ENCODE measurements at places on chromosomes 12 and 14.

DNA sequence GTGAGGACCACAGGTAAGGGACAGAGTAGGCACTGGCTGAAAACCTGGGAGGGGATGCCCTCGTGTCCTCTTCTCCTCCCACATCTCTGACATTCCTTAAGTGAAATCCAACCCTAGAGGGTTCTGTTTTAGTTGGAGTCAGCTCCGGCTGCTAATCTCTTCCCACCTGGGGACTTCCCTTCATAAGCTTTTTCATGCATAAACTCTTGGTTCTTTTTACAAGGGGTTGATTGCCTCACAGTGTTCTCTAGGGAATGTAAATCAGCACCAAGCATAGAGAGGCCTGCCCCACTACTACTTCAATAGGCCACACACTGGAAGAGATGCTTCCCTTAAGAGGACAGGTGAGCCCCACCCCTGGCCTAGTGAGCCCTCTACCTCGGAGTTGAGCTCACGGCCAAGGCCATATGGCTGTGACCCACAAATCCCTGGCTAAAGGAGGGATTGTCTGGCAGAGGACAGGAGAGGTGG is 3.2 kb upstream of the SYNDIG1L start:
- peak; percentile 37 for DNase-seq

- no peak for DNase-seq
Observed at GRCh38 chr12:64706857-64707256, 52.3 kb downstream of the GNS start.

- no peak for DNase-seq
Observed at GRCh38 chr12:43912859-43913258, 77.0 kb downstream of the TMEM117 start.

DNA sequence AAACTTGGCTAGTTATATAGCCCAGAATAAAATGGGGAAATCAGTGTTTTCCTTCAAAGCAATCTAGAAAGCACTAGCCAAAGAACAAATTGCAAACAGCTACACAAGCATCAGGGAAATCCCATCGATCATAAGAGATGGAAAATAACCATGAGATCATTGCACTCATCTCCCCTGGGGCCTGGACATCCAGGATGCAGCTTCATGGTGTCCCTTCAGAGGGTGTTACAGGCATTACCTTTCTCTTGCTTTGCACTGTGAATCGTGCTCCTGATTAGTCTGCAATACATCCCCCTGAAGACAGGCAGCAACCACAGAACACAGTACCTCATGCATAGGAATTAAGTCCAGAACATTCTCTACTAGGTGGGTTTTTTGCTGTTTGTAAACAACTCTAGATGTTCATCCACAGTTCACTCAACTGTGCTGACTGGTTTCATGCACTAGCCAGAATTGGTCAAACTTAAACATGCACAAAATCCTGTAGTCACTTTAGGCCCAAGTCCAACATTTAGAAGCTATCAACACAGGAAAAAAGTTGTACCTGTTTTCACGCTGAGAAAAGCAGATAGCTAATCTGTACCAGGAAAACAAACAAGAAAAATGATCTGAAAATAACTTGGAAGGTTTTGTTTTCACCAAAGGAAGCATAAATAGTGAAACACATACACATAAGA is 120.1 kb downstream of the ZFP36L1 start:
- DNase-seq: no peak

GRCh38 chr12:113373969-113374368 is 15.6 kb downstream of the PLBD2 start:
- no peak for DNase-seq

DNA sequence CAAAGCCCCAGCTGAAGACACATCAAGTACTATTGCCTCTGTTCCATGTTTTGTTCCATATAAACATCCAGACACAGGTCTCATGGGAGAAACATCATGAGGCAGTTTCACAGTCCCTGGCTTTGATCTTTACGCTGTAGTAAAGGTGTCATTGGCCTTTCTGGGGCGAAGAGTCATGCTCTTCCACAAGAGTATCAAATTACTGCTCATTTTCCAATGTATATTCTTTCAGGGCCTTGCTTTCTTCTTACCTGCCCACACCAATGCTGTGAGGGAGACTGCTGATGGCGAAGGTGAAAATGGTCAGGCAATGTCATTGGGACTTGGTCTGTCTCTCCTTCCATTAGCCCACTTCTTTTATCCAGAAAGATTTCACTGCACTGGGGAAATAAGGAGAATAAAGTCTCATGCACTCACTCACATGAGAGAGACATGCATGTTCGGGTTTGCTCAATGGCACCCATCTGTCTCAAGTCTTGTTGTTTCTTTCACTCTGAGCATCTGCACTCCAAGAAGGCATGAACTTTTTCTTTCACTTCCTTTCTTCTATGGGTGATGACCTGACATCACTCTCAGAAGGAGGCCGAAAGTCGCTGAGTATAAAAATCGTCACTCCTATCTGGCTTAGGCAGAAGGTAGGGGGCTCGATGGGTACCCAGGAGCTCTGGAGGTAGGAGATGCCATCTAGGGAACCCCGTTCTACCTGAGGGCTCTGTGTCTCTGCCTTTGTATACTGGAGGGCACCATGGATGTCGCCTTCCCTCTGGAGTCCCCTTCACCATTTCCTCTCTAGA is 1.3 kb upstream of the JDP2 start:
- no peak for DNase-seq

DNA sequence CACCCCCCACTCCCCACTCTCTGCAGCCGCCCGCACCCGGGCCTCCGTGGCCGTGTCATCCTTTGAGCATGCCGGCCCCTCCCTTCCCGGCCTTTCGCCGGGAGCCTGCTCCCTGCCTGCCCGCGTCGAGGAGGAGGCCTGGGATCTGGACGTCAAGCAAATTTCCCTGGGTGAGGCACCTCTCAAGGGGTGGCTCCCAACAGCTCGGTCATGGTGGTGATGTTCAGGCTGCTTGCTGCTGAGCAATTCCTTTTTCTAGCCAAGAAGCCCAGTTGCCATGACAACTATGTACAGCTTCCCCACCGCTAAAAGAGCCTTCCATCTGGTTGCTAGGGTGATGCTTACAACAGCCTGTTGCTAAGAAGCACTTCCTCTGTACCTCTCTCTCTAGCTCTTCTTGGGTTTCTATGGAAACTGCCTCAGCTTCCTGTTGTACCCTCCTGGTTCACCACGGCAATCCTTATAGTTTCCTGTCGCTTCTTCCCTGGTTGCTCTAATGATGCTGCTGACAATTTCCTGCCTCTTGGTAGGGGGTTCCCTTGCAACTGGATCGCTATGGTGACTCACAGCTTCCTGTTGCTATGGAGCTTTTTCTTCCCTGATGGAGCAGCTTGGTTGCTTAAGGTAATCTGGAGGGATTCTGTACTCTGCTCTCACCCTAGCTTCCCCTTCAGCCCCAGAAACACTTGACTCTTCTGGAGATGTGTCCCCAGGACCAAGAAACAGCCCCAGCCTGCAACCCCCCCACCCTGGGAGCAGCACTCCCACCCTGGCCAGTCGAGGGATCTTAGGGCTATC is 11.0 kb downstream of the ZNF219 start:
- DNase-seq: no peak

DNA sequence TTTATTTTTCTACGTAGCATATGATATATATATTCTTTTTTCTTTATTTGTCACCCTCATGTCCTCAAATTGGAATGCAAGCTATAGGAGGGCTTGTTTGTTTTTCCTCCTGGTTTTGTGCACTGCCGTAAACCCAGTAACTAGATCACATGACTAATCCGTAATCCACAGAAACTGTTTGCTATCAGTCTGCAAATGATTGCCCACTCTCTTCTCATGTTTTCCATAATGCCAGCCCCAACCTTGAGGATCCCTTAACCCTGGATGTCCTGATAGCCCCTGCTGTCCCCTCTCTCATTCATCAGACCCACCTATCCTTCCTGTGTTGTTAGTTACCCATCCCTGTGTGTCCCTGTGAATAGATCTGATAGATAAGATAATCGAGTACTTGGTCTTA is 94.0 kb downstream of the TSPAN9 start:
- DNase-seq: no peak

GRCh38 chr14:92729634-92730358 is 18.6 kb downstream of the LGMN start:
- no peak for DNase-seq

DNA sequence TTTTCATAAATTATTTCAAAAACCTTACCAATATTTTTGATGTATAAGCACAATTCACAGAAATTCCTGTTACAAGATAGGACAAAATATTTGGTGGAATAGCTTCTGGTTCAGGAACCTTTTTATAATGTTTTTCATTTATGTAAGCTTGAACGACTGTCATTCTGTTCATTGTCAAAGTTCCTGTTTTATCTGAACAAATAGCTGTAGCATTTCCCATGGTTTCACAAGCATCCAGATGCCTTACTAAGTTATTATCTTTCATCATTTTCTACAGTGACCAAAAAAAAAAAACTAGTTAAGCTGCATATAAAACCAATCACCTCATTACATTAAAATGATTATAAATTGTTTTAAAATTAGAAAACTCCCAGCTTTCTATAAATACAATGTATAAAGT is 87.1 kb downstream of the ATP2B1 start:
- no peak for DNase-seq

GRCh38 chr12:56521209-56521589 is 421 bp upstream of the RBMS2 start:
- no peak for DNase-seq

DNA sequence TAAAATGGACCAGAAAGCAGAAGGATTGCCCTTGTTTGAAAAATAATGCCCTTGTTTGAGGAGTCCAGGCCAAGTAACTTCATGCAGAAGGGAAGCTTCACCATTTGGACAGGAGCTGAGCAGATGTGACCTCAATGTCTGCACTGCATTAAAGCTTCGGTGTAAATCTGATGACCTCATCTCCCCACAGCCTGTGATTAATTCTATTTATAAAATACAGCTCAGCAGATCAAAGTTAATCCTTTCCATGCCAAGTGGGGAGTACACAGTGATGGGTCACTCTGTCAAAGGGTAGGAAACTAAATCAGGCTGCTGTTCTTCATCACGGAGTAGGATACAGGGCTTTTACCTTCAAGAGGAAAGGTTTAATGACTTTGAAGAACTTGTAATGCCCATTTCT is 533.7 kb downstream of the RPS29 start:
- no peak for DNase-seq

DNA sequence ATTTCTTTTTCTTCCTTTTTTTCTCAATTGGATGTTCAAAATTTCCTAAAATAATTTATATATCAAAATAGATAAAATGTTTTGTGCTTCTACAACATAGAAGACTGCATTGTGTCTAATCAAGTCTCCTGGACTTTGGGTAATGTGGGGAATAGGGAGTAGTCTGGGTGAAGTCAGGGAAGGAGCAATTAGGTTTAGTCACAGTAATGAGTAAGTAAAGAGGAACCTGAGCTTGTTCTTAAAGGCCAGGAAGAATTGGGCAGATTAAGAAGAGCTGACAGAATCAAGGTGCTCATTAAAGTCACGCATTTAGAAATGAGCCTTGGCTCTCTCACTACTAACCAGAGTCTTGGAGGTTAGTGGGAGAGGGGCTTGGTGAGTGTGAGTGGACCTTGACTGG is 233.3 kb upstream of the SSTR1 start:
- DNase-seq: no peak

DNA sequence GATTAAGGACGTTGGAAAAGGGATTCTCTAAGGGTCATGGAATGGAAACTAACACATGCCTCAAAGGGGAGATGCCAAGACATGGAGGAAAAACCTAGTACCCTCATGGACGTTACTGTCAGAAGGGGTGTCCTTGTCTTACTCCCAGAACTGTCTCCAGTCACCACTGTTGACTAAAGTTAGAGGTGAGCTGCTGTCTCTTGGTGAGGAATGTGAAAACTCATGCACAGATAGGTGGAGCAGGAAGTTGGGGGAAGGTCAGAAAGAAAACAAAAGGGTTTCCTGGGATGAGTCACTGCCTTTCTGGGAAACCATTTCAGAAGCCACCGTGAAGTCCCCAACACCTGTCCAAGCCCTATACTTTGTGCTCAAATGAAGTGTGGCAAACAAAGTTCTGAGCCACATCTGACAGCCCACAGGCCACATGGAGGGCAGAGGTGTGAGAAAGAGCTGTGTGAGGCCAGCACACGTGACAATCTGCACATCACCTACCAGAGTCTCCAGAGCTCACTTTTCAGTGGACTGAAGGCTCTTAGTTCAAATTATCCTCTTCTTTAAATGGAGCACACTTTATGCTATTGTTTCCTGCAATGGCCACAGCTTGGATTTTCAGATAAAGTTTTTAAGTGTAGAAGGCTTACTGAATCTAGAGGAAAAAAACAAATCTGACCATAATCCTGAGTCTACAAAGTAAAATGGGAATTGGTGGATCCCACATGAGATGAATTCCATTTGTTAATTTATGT is 92.9 kb upstream of the EGLN3 start:
- DNase-seq: no peak

- DNase-seq: no peak
Observed at GRCh38 chr12:3461391-3461790, 29.6 kb upstream of the PRMT8 start.

GRCh38 chr14:79411403-79412174 is 799.7 kb downstream of the DIO2 start:
- no peak for DNase-seq

DNA sequence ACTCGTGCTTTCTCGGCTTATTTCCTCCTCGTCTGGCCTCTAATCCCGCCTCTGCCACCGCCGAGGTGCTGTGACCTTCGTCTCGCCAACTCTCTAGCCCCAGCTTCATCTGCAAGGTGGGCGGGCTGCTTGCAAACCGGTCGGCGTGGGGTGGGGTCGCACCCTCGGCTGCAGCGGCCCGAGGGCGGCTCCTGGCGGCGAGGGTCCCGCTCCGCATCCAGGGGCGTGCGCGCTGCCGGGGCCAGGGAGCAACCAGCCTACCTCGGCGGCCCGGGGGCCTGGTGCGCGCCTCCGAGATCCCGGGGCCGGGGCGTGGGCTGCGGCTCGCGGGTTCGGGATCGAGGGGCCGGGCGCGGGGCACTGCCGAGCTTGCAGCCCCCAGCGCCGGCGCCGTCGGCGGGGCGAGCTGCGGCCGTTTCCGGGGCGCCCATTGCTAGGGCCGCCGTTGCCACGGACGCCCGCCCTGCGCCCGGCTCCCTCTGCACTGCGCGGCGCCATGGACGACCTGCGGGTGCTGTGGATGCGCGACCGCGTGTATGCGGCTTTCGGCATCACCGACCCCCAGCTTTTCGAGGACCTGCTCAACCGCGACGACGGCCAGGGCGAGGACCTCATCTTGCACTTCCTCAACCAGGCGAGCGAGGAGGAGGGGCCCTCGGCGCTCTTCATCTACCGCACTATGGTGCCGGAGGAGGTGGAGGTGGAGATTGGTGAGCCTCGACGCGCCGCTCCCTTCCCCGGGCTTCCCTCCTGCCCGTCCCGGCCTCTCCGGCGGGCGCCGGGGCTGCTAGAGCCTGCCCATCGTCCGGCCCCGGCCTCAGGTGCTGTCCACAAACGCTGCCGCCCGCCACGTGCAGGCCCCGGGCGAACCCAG is at the start of gene DNAH10:
Gene DNAH10, plus strand, starts transcription at position 461 of the 874 bp plus-strand sequence. Its CDS starts 36 bp downstream, at position 497.
- no peak for DNase-seq

GRCh38 chr14:100662879-100663760 is 63.6 kb upstream of the DLK1 start:
- DNase-seq: peak; percentile 63

- DNase-seq: no peak
Observed at GRCh38 chr12:75477137-75477536, 3.4 kb upstream of the GLIPR1 start.

DNA sequence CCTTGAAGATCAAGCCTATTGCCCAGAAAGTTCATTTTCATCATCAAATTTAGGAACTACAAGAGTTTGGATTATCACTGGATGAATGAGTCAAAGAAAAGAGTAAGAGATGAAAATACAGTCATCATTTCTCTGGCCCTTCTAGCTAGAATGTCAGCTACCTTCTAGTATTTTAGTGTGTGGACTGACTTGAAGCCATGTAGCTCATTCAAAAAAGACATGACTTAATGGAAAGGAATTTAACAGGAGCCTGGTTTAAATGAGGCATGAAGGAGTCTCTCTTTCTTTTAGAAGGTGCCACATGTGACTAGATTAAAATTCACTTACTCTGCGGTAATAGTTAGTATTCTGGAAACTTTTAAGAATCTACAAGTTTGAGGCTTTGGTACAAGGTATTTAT is 7.1 kb downstream of the PTHLH start:
- DNase-seq: no peak

Data from NCI-H187 (cell line).